Mesendoderm (in vitro differentiated cells): ENCODE measurements at places on chromosomes 11 and 22.

GRCh38 chr22:27331526-27332281 is 469.9 kb downstream of the MN1 start:
- peak; percentile 44 for DNase-seq

- no peak for DNase-seq
These were observed 7.4 kb downstream of the ETS1 start for GRCh38 chr11:128579798-128580504.

DNA sequence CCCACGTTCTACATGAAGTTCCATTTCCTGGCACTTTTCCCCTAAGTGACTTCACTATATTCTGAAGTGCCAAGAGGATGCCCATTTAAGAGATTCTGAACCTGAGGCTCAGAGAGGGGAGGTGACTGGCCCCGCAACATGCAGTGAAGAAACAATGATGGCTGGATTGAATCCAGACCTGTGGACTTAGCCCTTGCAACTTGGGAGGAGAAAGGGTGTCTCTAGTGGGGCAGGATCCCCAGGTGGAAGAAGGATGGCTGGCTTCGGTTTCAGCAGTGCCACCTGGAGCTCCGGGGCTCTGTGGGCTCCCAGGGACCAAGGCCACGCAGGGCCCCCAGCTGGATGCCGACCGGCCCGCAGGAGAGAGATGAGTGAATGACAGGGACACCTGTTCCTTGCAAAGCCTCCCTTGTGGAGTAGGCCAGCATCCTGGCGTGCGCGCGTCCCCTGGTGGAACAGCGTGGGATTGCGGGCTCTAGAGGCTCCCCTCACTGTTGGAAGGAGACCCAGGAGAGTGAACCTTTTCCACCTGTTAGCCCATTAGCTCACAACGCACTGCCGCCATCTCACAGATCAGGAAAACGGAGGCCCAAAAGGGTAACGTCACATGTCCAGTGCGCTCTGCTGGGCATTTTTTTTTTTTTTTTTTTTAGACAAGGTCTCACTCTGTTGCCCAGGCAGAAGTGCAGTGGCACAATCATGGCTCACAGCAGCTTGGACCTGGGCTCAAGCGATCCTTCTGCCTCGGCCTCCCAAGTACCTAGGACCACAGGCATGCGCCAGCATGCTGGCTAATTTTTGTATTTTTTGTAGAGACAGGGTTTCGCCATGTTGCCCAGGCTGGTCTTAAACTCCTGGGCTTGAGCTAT is 104.7 kb downstream of the KIAA1671 start:
- DNase-seq = peak; percentile 74

DNA sequence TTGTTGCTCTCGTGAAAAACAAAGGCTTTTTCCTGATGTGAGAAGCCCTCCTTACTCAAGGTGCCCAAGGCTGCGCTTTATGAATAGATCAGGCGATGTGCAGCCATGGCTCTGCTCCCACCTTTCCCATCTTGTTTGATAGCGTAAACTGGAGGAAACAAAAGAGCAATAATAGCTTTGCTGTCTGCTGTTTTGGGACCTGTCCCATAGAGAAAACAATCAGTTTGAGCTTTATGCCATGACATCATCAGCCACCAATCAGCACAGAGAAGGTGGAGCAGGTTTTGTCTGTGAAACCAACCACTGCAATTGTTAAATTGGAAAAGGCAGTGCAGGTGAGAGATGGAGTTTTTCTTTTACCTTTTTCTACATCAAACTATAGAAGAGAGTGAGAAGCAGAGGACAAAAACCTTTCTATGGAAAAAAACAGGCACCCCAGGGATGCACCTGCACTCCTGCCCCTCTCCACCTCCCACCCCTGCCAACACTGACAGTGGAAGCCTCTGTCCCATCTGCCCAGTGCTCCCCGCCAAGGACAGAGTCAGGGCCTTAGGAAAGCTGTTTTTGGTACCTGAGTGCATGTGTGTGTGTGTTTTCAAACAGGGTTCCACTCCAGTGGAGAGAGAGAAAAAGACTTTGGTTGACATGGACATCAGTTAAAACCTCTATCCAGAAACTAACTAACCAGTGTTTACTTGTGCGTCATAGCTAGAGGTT is 80.7 kb downstream of the MICAL3 start:
- peak; percentile 57 for DNase-seq

GRCh38 chr11:63888170-63889086 is 28.5 kb downstream of the RCOR2 start:
- DNase-seq = peak; percentile 90

DNA sequence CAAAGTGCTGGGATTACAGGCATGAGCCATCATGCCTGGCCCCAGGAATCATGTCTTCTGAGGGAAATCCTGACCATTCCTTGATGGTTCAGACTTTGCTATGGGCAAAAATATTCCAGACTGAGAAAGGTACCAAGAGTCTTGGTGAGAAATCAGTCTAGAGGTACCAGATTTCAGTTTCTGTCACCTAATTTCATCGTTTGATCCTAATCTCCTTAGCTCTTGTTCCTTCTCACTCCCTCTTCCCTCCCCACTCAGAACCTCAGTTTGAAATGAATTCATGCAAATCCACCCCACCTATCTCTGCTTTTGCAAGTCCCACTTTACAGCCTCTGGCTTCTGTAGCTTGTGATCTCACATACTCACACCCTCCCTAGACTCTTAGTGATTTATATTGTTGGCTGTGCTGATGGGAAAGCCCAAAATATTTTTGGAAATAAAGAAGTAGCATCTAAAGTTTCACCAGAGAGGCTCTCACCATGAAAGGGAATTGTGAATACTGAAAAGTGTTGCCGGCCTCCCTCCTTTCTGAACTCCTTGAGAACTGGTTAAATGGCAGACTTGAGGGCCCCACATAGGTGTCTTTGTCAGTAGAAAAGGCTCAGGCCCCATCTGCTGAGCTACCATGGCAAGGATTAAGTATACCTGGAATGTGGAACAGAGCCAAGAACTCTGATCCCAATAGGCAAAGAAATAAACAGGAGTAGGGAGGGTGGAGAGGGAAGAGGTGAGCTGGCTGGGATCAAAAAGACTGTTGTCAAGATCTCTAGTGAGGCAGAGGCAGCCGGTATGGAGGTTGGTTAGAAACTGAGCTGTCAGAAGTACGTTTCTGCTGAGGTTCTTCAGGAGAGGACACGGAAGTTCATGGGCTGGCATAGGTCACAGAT is 190.5 kb upstream of the MTMR2 start:
- no peak for DNase-seq

DNA sequence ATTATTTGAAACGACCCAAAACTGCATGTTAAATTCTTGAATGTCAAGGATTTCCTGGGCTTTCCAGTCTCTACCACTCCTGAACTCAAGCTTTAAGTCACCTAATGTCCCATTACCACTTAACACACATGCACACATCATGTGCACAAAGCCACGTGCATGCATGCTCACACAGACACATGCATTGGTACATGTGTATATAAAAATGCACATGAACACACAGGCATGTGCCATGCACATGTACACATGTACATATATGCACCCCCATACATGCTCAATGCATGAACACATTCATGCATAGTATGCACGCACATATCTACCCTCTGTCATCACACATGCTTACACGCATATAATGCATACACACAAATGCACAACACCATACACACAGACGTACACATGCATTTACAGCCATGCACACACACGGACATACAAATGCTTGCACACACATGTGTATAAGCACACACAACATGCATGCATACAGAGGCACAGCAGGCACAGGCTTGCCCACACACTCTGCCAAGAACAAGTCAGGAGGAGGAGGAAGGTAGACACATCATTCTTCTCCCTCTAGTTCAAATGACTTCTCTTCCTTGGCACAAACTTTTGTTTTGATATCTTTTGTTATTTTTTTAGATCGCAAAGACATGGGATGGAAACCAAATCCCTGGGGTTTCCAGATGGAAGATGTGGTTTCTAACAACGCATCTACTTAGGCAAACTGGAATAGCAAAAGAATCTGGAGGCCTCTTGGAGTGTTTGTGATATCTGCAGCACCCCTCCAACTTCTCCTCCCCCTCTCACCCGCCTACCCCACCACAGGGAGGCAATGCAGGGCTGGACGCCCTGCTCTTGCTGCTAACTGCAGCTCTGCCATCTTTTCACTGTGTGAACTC is 24.6 kb downstream of the RASD2 start:
- DNase-seq = no peak

DNA sequence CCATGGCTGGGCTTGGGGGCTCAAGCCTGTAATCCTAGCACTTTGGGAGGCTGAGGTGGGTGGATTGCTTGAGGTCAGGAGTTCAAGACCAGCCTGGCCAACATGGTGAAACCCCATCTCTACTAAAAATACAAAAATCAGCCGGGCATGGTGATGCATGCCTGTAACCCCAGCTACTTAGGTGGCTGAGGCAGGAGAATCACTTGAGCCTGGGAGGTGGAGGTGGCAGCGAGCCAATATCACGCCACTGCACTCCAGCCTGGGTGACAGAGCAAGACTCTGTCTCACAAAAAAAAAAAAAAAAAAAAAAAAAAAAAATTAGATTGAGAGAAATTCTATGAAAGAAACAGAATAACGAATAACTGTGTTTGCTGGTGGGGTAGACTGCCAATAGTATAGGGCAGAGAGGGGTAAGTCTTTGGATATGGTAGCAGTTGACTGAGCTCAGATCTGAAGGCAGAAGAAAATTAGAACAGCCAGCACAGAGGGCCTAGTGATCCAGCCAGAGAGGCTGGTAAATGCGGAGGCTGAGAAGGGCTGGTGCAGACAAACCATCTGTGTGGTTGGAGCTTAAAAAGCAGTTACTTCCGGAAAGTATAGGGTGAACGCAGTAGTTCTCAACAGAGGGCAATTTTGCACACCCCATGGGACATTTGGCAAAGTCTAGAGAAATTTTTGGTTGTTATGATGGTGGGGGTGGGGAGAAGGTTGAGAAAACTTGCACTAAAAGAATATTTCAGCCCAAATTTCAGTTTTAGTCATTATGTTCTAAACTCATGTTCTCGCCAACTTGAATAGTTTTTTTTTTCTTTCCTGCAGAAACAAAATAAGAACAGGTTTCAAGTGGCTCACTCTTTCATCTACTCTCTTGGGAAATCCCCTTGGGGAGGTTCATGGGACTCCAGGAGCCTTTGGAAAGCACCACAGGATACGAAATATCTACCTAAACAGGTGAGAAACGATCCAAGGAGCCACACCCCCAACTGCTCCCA is 1.6 kb upstream of the HORMAD2 start:
- no peak for DNase-seq

DNA sequence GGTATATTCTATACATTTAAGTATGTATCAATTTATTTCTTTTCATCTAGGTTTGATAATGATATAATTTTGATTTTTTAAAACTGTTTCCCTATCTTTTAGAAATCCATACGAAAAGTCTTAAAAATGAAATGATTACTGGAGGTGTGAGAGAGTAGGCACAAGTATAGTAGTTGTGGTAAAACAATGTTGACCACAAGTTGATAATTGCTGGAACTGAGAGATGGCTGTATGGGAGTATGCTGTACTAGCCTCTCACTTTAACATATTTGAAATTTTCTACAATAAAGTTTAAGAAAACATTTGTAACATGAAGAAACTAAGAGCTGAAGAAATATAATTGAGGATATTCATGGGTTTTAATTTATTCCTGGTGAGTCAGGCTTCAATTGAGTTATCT is 30.0 kb downstream of the FSHB start:
- DNase-seq = no peak

DNA sequence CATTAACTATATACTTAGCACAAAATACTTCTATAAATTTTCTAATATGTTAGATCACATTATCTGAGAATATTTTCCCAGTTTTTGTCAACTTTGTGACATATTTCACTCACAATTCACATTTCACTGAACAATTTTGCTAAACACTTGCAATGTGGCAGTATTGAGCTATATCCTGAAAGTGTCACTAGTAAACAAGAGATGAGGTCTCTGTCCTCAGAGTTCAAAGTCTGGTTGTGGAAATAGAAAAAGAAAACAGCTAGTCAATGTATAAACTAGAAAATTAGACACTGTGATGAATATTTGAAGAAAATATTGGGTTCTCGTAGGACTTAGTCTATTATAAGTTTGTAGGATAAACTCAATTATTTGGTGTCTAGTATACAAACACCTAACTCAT is 87.4 kb upstream of the CHORDC1 start:
- no peak for DNase-seq

DNA sequence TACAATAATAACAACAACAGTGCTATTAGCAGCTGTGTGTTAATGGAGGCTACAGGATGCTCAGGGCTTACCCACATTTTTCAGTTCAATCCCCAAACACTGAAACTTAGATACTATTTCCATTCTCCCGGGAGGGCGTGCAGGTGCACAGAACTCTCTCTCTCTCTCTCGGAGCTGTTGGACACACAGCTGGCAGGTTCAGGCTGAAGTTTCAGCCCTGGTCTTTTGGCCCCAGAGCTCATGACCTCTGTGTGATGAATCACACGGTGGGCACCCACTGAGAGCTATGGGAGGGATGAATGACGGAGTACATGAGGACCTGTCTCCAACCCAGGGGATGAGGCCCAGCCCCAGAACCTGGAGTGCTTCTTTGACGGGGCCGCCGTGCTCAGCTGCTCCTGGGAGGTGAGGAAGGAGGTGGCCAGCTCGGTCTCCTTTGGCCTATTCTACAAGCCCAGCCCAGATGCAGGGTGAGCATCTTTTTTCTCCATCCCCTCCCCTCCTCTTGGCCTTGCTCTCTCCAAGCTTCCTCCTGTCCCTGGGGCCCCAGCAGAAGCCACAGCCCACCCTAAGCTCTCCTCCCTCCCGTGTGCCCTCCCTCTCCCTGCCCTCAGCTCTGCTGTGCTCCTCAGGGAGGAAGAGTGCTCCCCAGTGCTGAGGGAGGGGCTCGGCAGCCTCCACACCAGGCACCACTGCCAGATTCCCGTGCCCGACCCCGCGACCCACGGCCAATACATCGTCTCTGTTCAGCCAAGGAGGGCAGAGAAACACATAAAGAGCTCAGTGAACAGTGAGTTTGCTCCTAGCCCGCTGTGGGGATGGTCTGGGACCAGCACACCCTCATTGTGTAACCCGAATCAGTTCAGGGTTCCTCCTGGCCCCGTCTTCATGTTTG is 16.9 kb downstream of the CSF2RB start:
- no peak for DNase-seq

DNA sequence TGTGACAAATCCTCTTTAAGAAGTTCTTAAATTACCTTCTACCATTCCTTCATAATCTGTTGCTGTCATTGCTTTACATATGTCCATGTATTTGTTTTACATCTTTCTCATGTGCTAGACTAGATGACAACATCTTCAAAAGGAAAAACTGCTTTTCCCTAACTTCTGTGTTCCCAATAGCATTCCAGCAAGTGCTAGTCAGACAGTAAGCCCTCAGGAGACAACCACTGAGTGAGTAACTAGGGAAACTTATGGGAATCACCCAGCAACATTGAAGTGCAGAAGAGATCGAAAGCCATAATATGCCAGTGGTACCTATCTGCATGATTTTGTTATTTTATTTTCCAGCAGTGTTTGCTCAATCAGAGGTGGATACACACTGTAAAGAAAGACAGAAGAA is 889.7 kb upstream of the API5 start:
- no peak for DNase-seq
